Activated CD4-positive, alpha-beta T cell treated with anti-CD3 and anti-CD28 coated beads, Interleukin-2, amount 50 U/mL, for 1 hour (primary cell): ENCODE measurements at places on chromosomes 16 and 17.

GRCh38 chr17:31373150-31374093 lies 18.1 kb upstream of the RAB11FIP4 start:
- DNase-seq, result no peak

DNA sequence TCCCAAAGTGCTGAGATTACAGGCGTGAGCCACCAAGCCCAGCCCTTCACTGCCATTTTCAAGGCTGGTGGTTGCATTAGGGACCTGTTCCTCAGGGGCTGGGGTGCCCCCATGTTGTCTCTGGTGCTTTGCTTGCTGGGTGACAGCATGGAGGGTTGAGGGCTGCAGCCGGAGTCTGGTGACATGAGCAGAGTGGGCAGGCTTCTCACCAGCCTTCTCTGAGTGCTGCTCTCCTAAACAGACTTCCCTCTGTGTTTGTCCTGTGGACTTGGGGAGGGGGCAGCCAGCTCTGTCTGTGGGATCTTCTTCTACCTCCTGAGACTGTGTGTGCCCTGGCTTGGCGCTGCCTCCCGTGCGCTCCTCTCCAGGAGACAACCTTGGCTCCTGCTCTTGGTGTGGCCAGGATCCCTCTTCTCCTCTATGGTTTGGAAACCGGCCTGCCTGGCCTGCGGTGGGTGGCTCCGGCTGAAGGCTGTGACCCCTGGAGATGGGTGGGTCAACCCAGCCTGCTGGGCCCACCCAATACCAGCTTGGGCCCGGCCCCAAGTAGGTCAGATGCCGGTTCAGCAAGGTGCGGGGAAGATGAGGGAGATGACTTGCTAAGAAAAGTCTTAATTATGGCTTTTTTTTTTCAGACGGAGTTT lies 72.1 kb downstream of the PDPK1 start:
- DNase-seq, result no peak

- DNase-seq, result no peak
Measured at GRCh38 chr17:80481284-80482057, 5.1 kb upstream of the NPTX1 start.

- no peak for DNase-seq
Measured at GRCh38 chr17:44907729-44908470, 7.4 kb downstream of the GFAP start.

GRCh38 chr16:20763461-20764232 lies at the start of gene ACSM3:
Gene ACSM3 (plus strand): TSS chr16:20764014. CDS start chr16:20770035, 6,021 bp downstream.
- DNase-seq, result peak; percentile 50

GRCh38 chr16:11679941-11680911 lies 12.0 kb downstream of the SNN start:
- no peak for DNase-seq

DNA sequence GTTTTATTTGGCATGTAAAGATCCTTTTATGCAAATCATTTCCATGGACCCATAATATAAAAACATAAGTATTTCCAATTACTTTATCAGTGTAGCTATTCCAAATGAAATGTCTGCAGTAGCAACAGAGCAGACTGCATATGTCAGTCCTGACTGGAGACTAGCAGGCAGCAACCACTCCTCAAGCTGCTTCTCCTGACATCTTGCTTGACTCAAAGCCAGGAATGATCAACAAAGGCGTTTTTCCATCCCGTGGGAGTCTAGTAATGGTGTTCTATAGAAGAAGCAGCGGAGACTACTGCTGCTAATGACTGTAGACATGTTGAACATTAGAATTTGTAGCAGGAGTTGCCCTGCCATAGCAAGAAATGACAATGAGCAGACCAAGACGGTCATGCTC lies 73.2 kb upstream of the AKTIP start:
- no peak for DNase-seq

GRCh38 chr17:4184811-4185210 lies 41.8 kb downstream of the CYB5D2 start:
- DNase-seq, result no peak

DNA sequence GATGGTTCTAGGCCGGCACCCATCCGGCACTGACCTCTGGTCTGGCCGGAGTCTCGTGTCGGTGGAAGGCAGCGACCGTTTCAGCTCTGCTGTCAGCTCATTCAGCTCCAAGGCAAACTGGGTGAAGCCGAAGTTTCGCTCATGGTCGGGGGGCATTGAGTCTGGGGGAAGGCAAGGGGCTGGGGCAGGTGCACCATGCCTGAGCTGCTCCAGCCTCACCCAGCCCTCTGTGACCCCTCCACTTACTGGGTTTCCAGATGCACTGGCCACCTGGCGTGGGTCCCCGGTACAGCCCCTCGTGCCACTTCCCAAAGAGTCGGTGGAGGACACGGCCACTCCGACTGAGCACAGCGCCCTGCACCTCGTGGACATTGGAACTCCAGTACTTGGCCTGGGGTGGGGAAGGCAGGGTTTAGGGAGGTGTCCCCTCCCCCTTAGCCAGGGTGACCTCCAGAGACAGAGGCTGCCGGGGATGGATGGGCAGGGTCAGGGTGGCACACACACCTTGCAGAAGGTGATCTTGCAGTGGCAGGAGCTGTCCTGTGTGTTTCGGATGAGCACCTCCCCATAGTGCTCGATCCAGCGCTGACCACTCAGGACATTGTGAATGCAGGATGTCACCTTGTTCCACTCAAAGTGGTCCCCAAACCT lies 12.6 kb downstream of the OSBPL7 start:
- DNase-seq, result no peak

- DNase-seq, result no peak
Measured at GRCh38 chr17:10286324-10286723, 86.5 kb downstream of the MYH13 start.

- DNase-seq, result no peak
Measured at GRCh38 chr17:71941920-71942319, 178.9 kb upstream of the SOX9 start.

DNA sequence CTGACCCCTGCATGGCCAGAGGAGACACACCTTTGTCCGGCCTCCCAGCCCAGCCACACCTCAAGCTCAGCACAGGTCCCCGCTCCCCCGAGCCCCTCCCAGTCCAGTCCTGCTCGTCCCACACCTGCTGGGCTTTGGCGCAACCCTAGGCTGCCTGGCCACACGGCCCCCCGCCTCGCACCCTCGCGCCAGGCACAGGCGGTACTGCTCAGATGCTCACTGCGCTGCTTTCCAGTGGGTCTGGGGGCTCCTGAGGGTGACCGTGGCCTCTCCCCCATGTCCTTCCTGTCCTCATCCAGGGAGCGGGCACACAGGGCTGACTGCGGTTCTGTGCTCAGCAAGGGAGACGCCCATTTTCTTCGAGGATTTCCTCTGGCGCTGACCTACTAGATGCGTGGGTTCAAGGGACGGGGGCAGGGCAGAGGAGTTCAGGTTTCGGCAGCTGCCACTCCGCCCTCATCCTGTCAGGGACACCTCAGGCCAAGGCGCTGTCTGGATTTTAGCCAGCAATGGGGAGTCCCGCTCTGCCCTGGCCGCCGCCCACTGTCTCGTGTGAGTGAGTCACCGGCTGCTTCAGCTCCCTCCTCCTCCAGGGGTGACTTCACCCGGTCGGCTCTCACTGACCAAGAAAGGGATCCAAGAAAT lies 118.0 kb upstream of the ZNF469 start:
- peak; percentile 29 for DNase-seq

DNA sequence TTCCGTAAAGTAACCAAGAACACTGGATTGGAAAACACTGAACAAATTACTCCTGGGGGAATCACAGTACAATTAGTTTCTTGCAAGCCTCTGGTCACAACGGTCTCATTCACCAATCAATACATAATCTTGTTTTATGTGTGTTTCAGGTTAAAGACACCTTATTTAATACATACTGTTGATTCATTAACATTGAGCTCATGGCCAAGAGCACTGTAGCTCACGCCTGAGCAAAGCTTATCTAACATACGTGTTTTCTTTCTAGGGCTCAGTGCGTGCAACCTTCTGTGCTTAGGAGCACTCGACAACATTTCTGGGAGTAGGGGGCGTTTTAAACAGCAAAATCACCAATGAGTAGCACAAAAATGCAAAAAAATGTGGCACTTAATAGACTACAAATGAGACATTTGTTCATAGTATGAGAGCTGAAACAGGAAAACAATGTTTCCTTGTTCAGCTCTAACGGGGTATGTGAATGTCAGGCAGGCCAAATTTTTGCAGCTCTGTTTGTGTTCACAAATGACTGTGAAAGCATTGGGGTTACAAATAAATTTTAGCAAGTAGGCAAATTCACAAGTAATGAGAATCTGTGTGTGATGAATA lies 206.2 kb downstream of the CNTNAP4 start:
- DNase-seq, result no peak

- DNase-seq, result no peak
Measured at GRCh38 chr16:29961127-29961478, 776 bp upstream of the TMEM219 start.

DNA sequence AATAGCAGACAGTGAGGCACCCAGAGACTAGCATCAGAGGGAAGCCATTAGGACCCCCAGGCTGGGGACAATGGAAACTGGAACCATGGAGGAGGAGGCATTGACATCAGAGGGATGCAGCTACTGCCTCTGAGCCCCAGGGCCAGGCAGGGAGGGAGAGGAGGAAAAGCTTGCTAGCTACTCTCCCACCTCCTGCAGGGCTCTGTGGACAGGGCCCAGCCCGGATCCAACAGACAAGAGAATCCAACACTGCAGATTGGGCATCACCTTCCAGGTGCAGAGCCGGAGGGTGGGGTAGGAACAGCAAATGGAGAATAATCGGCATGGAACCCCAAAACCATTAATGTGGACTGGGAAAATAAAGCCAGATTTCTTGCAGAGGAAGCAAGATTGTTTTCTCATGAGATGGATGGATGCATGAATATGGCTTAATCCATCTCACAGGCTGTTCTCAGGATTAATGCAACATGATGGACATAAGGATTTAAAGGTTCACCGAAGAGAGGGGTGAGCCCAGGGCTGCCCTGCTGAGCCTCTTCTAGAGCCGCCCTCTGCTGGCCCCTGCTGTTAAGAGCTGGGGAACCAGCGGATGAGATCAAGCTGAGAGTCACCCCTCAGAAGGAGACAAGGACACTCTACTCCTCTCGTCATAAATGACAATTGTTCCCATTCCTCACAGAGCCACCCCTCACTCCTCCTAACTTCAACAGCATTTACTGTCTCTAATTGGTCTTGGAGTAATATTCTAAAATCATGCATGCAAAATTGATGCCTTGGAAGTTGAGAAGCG lies 48.8 kb downstream of the DNAH3 start:
- DNase-seq, result peak; percentile 9

DNA sequence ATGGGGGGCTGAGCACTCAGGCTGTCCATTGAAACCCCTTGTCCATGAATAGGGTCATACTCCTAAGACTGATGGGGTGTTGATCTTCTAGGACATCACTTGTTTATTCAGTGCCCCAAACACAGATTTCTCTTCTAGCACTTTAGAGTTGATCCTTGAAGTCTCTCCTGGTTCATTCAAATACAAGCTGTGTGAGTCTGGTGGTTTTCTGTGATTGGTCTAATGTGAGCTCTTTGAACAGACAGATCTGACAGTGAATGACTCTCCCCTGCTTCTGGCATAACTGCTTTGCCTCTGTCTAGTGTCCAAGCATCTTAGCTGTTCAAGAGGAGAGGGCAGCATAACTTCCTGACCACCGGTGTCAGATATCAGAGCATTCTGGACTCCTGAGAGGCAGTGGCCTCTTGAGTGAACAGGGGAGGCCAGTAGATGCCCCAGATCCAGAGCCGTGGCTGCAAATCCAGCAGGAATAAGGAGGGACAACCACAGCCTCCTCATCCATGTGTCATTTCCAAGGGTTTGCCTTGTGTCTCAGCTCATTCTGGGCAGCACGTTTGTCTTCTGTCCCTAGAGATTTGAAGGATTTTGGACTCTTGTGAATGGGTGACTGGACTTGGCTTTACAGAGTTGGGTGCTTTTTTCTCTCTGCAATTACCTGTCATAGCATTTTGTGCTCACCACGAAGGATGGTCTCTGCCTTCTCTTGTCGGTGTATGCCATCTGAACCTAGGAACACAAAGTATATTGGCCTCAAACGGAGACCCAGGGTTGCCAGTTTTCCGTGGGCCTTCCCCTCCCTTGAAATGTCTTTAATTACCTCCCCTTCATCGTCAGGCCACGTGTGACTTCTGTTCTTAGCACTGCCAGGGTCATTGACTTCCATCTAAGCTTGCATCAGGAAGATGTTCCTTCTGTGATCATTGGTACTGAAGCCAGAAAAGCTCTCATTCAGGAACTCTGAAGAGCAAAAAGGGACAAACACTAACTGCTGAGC lies 13.9 kb upstream of the CLEC18C start:
- DNase-seq, result no peak
